ENCODE measurements at places on chromosomes 6 and 20.

- DNase-seq = no peak
These were observed 9.7 kb upstream of the TNFRSF6B start for GRCh38 chr20:63686492-63687321.

DNA sequence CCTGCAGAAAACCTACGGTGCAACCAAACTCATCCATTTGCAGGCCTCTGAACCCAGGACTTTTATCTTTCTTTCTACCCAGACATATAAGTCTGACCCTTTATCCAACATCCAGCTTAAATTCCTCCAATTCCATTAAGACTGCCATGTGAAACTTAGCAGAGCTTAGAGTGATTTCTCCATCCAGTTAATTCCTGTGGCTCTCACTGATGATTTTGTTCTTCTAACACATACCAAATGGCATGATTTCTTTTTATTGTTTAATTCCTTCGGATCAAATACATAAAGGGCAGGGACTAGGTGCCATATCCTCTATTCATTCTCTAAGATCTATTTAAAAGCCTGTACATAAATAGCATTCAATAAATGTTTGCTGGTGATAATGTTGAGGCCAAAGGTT lies 92.9 kb downstream of the TASP1 start:
- DNase-seq = no peak

GRCh38 chr6:125668071-125668470 lies 81.4 kb upstream of the HEY2 start:
- no peak for DNase-seq

DNA sequence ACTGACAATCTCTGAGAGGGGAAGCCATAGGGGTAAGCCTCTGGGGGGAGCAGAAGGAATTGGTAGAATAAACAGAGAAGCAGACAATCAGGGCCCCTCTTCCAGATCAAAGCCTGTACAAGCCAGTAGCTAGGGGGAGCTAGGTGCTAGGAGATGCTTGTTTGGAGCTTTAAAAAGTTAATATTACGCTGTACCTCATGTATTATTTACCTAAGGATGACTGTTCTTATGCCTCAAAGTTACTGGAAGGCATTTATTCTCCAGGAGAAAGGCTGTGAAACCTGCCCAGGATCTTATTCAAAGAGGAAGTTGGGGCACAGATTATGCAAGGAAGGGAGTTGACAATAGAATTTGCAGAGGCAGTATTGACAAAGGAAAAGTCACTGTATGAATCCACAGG lies 111.8 kb upstream of the SLC35F1 start:
- DNase-seq = no peak

DNA sequence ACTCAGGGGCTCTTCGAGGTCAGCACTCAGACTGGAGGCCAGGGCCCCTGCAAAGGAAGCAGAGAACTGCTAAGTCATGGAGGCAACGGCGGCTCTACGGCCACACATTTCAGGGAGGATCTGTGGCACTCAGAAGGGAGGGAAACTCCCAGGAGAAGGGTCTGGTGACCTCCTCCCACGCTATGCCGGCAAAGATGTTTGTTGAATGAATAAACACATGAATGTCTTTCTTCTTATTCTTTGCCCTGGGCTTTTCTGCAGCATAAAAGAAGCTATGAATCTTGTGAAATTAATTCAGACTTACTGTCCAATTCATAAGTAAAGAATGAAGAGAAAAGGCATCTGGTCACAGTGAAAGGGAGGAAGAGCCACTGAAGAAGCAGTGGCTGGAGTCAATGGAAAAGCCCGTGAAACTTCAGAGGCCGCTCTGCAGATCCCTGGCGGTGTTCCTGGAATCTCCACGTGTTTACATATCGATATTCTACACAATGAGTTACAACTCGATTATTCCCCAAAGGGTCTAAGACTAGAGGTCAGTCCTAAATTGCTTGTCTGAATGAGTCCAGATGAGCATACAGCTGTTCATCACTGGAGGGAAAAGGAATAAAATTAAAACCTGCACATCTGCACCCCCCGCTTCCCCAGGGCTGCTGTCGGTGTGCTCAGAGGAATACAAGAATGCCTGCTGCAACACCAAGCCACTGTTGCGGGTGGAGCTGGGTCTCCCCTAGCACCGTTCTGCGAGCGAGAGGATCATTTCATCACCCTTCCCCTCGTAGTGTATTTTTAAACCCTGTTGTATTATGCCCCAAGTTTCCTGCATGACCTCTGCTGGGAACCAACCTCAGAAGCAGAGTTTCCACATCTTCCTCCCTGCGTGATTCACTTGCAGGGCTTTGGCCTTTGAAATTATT lies 25.6 kb downstream of the INSM1 start:
- DNase-seq = no peak

- no peak for DNase-seq
These were observed 76.5 kb downstream of the MBOAT1 start for GRCh38 chr6:20135677-20136268.

DNA sequence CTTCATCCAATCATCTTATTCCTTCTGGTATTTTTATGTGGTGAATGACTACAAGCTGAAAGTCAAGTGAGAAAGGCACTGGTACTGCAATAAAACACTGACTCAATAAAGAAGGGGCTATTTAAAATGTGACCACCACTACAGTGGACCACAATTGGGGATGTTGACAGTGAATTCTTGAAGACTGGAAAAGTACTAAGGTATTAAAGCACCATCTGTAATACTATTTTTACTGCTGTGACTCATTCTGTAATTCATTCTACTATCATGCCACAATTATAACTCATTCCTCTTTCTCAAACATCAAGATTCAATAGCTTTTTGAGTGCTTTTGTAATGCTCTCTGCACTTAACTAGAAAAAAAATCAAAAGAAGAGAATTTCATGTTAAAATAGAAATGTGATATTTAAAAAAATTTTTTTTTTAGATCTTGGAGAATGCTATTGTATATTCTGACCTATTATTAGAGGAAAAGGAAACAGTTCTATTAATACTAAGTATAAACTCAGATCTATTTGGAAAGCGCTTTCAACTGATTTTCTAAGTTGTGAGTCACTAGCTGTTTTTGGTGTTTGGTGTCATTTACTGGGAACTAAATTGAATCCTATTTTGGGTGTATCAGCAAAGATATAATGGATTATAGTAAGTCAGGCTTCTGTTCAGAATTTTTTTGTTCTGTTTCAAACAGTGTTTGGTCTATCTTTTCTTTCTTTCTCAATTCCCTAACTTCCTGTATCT lies 104.7 kb upstream of the TMEM170B start:
- no peak for DNase-seq

- no peak for DNase-seq
These were observed 93.4 kb downstream of the SLC22A23 start for GRCh38 chr6:3363296-3364025.

GRCh38 chr20:33272155-33272873 lies 10.7 kb upstream of the BPIFB1 start:
- no peak for DNase-seq

GRCh38 chr6:22433745-22434144 lies 135.6 kb upstream of the HDGFL1 start:
- no peak for DNase-seq

GRCh38 chr20:24721891-24722568 lies 227.0 kb upstream of the CST7 start:
- DNase-seq = no peak

GRCh38 chr6:71902261-71902660 lies 15.9 kb downstream of the RIMS1 start:
- no peak for DNase-seq

DNA sequence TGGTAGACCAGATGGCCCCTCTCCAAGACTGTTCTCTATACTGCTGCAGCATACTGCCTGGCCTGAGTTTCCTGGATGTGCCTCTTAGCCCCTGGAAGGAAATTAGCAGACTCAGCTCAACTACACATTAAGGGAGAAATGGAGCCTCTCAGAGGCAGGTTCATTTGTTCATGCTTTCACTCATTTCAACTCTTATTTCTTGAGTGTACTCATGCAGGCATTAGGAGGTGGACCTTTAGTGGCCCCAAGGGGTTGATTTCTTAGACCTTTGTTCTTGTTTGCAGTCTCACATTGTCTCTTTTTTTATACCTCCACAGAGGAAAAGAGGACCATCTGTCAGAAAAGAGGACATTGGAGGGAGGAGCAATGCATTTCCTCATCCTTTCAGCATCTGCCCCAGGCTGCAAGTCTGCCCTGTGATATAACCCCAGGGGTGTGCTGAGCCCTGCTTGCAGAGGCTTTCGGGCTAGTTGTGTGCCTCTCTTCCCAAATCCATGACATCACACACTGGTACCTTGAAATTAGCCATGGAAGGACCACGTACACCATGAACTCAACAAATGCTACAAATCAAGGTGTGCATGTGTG lies 456.2 kb downstream of the CD83 start:
- no peak for DNase-seq

DNA sequence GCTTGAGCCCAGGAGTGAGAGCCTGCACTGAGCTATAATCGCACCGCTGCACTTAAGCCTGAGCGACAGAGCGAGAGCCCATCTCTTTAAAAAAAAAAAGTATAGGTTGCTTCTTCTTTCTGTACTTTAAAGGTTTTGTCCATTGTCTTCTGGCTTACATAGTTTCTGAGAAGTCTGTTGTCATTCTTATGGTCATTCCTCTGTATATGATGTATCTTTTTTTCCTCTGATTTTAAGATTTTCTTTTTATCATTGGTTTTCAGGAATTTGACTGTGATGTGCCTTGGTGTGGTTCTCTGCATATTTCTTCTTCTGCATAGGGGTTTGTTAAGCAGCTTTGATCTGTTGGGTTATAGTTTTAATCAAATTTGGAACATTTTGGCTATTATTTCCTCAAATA lies 29.1 kb downstream of the QRSL1 start:
- no peak for DNase-seq
